Transverse colon (tissue), 4 donors: ENCODE measurements at places on chromosomes 11 and 22.

DNA sequence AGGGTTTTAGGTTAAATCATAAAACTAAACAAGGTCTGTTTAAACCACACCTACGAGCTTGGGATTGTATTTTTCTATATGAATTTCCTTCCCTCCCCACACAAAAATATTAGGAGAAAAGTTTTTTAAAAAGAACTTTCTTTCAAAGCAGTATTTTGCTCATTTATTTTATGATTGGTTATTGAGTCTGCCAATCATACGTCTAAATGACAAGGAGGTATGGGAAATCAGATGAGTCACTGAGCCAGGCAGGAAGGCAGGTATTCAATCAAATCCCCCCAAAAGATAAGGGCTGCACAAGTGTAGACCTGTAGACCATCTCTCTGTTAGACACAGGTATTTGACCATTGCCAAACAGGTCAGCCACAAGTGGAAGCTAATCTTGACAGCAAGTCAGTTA, 440.1 kb upstream of the CCDC90B start:
- DNase-seq, result no peak

DNA sequence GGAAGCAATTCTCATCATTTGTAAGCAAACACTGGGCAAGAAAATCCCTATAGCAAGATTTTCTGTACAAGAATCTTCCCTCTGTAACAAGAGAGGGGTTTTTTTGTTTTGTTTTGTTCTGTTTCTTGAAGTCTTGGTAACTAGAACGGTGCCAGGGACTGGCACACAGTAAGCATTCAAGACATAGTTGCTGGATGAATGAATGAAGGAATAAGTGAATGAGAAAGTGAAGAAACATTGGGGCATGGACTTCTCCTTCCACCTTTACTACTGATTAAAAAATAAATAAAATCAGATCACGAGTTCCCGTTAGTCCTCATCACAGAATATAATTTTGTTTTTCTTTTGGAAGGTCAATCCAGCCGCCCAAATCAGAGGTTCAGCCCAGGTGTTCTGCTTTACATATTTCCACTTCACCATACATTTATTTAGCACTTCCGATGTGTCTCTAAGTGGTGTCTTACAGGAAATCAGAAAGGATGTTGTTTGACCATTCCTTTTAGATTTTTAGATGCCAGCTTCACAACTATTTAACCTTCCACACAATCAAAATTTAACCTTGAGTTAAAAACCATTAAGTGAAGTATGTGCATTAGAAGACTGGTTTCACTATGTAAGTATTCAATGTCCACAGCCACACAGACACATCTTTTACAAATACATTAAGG, 281.2 kb downstream of the CADM1 start:
- DNase-seq, result no peak

DNA sequence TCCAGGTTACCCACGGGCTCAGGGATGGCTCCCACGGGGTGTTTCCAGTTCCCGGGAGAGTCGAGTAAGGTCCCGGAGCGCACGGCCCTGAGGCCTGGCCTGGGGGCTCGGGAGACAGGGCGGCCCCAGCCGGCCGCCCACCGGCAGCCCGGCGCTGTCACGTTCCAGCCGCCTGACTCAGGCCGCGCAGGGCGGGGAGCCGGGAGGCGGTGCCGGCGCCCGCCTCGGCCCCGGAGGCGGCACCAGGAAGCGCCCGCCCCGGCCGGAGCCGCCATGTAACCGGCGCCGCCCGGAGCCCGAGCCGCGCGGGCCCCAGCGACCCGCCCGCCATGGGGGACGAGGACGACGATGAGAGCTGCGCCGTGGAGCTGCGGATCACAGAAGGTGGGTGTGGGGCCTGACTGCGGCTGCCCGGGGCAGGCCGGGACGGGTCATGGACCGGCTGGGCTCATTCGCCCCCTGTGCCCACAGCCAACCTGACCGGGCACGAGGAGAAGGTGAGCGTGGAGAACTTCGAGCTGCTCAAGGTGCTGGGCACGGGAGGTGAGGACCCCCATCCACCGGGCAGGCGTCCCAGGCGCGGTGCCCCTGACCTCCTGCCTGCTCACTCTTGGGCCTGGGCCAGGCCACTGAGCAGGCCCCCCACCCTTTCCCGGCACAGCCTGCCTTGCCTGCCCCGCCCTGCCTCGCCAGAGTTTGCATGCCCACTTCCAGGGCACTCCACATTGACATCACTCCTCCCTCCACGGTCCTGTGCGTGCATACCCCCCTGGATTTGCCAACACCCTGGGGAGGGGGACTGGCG, at the start of gene RPS6KA4:
Gene RPS6KA4, plus strand, starts transcription at position 256 of the 805 bp plus-strand sequence. Its CDS starts 74 bp downstream, at position 330.
- peak; percentile 73 for DNase-seq

- DNase-seq, result no peak
Observed at GRCh38 chr11:108958368-108959104, 293.7 kb downstream of the DDX10 start.

DNA sequence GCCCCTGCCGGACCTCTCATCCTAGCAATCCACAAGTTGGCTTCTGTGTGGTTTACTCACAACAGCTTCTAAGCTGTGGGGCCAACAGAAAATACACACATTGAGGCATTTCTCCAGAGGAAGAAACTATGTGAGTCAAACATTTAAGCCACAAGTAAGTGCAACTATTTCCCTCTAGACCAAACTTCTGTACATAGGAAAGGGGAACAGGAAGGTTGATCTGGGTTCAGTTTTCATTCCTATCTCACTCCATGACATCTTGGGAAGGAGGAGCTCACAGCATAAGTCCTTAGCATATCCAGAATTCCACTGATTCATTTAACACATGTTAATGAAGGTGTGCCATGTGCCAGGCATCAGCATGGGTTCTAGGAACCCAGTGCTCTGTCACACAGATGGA, 72.8 kb upstream of the PICALM start:
- no peak for DNase-seq

DNA sequence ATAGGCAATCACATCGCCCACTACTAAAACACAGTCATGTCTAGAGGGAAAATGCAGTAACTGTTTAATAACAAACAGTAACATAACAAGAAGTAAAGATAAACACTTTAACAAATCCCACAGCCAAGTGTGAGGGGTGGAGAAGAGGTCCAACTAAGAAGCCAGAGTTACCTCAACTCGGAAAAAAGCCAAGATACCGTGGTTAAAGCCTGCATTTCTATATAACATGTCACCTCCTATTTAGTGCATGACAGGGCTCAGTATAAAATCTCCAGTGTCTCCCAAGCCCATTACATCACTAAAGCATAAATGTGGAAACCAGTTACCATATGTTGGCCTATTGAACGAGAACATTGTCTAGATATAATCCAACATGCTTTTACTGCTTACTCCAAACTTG, 281.7 kb downstream of the LRRC4C start:
- no peak for DNase-seq

GRCh38 chr11:83051760-83052671, 19.7 kb downstream of the RAB30 start:
- DNase-seq, result no peak

GRCh38 chr11:112226831-112227401, 688 bp downstream of the PTS start:
- DNase-seq, result no peak

GRCh38 chr11:11787305-11788062, 54.3 kb upstream of the USP47 start:
- DNase-seq, result peak; percentile 81

DNA sequence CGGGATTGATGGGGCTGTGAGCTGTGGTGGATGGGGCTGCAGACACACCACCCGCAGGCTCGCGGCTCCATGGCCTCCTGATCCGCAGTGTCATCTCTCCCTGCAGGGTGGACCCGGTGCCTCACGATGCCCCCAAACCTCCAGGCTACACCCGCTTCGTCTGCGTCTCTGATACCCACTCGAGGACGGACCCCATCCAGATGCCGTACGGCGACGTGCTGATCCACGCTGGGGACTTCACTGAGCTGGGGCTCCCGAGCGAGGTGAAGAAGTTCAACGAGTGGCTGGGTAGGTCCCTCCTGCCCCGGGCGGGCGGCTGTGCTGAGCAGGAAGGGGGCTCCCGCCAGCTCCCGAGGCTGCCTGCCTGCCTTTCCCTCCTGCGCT, 23.1 kb downstream of the MPPED1 start:
- DNase-seq, result no peak

DNA sequence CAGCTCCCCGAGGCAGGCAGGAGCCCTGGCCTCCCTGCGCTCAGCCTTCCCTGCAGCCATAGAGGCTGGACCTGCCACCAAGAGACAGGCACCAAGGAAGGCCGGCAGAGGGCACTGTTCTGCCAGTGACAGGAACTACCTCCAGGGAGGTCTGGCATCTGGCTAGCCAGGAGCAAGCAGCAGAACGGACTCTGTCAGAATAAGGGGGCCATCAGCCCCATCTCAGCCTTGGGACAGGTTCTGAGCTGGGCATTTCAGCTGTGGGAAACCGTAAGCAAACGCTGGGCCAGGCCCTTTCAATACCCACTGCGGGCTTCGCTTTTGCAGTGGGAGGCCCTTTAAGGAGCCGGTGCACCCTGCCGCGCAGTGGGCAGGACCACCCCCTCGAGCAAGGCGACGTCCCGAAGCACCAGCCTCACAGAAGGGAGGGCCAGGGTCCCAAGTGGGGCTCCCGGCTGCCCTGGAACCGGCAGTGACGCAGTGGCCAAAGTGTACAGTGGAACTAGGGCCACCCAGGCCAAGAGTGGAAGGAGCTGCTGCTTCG, 18.2 kb downstream of the IFT27 start:
- peak; percentile 85 for DNase-seq

GRCh38 chr22:19730198-19730597, 6.9 kb downstream of the GP1BB start:
- DNase-seq, result no peak

DNA sequence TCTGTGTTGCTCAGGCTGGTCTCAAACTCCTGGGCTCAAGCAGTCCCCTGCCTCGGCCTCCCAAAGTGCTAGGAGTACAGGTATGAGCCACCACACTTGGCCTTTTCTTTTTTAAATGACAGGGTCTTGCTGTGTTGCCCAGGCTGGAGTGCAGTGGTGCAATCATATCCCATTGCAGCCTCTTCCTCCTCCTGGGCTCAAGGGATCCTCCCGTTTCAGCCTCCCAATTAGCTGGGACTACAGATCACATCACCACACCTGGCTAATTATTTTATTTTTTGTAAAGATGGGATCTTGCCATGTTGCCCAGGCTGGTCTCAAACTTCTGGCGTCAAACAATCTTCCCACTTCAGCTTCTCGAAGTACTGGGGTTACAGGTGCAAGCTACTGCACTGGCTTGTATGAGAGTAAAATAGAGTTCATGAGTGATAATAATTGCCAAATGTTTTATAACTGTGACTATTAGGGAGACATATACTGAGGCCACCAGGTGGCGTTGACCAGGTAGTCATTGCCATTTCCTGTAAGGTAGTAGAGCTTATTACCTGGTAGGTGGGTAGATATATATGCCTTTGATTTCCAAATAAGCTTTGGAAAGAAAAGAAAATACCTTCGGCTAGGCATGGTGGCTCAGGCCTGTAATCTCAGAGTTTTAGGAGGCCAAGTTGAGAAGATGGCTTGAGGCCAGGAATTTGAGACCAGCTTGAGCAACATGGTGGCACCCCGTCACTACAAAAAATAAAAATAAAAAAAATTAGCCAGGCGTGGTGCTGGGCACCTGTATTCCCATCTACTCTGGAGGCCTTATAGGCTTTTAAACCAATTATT, 5.4 kb downstream of the FDX1 start:
- peak; percentile 20 for DNase-seq

- no peak for DNase-seq
Observed at GRCh38 chr22:42173183-42173926, 42.7 kb upstream of the CYP2D6 start.

GRCh38 chr11:108221371-108221770, 1.1 kb downstream of the NPAT start:
- DNase-seq, result no peak

- DNase-seq, result no peak
Observed at GRCh38 chr11:66123902-66124301, 53.8 kb downstream of the PACS1 start.

- no peak for DNase-seq
Observed at GRCh38 chr11:78542007-78542406, 32.7 kb downstream of the NARS2 start.

DNA sequence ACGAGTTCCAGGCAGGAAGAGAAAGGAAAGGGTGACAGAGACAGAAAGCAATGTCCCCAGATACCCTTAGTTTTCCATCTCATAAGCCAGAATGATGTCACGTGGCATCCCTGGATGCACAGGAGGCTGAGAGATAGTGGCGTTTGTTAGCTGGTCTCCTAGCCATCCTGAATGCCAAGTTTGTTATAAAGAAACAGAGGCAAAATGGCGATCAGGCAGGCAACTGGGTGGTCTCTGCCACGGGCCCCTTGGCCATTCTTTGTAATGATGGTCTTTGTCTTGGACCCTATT, 5.3 kb downstream of the SMIM38 start:
- DNase-seq, result no peak

GRCh38 chr11:119416606-119417580, 6.1 kb downstream of the THY1 start:
- DNase-seq, result no peak

- no peak for DNase-seq
Observed at GRCh38 chr11:90332415-90332814, 109.6 kb upstream of the CHORDC1 start.

- no peak for DNase-seq
Observed at GRCh38 chr11:127193950-127194349, 193.4 kb upstream of the KIRREL3 start.
